ENCODE measurements at places on chromosomes 2 and 18.

- no peak for DNase-seq
Observed at GRCh38 chr18:34550902-34551301, 159.2 kb upstream of the DTNA start.

GRCh38 chr2:39370101-39370500 lies 67.0 kb downstream of the MAP4K3 start:
- DNase-seq: no peak

DNA sequence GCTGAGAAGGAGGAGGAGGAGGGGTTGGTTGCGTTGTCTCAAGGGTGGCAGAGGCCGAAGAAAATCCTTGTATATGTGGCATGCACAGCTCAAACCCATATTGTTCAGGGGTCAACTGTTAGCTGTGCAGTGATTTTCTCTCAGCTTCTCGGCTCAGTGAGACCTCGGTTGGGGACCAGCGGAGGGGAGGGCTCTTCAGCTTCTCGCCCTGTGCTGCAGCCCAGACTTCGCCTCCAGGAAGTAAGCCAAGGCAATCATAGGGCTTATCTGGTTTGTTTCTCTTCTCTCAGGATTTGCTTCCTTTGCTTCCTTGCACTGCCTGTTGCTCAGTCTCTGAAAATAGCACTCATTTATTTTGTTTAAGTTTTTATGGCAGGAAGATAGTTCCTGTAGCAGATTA lies 85.5 kb downstream of the SOWAHC start:
- DNase-seq: no peak

DNA sequence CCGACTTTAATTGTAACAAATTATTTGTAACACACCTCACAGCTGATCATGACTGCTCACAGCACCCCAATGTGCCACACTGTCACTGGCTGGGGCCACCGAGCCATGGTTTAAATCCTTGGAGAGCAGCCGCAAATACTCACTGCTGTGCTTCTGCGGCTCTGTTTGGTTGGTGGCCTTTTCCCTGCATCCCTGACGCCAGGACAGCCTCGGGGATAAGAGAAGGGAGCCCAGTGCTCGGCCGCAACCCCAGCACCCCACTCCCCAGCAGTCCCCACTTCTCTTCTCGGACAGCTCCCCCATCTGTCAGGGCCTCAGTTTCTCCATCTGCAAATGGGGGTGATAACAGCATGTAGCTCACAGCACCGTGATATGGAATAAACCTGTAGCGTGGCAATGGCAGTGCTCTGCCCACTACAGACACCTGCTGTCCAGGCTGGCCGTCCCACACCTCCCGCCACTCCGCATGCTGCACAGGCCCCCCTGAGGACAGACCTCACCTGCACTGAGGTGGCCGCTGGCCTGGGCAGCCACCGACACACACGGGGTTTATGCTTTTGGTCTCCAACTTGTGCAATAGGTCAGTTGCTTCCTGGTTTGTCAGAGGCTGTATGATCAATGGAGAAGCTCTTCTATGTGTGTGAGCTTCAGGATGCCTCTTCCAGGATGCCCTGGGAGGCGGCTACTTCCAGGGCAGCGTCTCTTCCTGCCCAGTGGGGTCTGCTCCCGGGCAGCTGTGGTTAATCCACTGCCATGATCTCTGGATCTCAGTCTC lies 87.1 kb downstream of the NDUFA10 start:
- no peak for DNase-seq

- no peak for DNase-seq
Observed at GRCh38 chr2:215540658-215541057, 104.8 kb upstream of the FN1 start.
